Right ventricle myocardium inferior (tissue), 1 donor: ENCODE measurements at places on chromosomes 2 and 18. TPM values are rescaled to one million over a fixed set of nuclear protein-coding genes. Genes with fewer than 3 reads are reported as not detected.

DNA sequence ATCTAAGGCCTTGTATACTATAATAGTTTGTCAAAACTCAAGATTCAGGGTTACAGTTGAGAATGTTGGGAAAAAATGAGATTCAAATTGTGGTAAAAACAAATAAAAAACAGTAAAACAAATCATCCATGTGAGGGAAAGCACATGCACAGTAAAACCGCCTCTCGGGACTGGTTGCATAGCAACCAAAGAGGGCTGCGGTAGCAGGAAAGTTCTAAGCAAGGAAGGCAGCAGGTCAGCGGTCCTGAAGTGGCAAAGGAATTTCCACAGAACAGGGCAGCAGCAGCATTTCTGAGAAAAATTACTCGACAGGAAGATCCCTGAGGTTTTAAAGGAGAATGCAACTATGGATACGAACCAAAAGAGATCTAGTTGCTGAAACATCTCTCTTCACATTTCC, 93.7 kb downstream of the DYNAP start:
- DNase-seq, result no peak

DNA sequence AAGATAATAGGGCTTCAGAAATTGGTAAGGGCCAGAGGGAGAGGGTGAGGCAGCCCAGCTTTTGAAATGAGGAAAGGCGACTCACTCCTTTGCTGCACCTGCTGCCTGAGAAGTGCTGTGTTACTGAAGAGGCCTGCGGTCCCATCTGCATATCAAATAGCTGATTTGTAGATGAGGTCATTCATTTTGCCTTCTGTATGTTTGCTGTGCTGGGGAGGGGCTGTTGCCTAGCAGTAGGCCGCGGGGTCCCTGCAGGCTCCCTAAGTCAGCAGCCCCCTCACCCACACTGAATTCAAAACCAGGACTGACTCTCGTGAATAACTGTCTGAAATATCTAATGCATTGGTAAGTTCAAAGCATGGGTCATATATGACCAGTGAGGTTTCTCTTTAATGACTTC, 377.2 kb downstream of the SOX11 start:
- DNase-seq, result no peak

- DNase-seq, result no peak
These were observed 62.5 kb upstream of the TMEM247 start for GRCh38 chr2:46416739-46417403.

GRCh38 chr18:76973520-76974266, 151.3 kb downstream of the ZNF236 start:
- no peak for DNase-seq

DNA sequence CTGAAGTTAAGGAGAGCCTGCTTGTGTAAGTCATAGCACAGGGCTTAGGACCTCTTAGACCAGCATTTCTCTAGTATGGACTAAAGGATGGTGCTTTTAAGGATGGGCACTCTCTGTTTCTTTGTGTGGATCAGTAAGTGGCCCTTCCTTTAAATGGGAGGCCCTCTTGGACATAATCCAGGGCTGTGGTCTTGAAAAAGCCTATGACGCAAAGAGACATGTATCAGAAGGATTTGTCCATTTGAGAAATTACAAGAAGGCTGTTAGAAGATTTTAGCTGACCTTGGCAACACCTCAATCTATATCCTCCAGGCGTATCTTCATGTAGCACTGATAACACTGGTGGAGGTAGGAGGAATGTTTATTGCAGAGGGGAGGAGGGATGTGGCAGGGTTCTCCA, 79.2 kb downstream of the PRPF40A start:
- DNase-seq, result no peak

Gene HNRNPA3
- total RNA-seq, result 66.6 TPM

Gene CAPN14
- 0.35 TPM for total RNA-seq

Gene DNAH7
- total RNA-seq, result 0.05 TPM

Gene AKAIN1
- total RNA-seq, result not detected

Gene SS18
- total RNA-seq, result 27.2 TPM

Gene HOXD11
- not detected for total RNA-seq

Gene PIKFYVE
- 14.8 TPM for total RNA-seq
